Right forelimb (tissue), 1 donor: ENCODE measurements at places on chromosomes 11 and 22.

- DNase-seq, result no peak
Observed at GRCh38 chr22:49576241-49577141, 251.2 kb downstream of the BRD1 start.

DNA sequence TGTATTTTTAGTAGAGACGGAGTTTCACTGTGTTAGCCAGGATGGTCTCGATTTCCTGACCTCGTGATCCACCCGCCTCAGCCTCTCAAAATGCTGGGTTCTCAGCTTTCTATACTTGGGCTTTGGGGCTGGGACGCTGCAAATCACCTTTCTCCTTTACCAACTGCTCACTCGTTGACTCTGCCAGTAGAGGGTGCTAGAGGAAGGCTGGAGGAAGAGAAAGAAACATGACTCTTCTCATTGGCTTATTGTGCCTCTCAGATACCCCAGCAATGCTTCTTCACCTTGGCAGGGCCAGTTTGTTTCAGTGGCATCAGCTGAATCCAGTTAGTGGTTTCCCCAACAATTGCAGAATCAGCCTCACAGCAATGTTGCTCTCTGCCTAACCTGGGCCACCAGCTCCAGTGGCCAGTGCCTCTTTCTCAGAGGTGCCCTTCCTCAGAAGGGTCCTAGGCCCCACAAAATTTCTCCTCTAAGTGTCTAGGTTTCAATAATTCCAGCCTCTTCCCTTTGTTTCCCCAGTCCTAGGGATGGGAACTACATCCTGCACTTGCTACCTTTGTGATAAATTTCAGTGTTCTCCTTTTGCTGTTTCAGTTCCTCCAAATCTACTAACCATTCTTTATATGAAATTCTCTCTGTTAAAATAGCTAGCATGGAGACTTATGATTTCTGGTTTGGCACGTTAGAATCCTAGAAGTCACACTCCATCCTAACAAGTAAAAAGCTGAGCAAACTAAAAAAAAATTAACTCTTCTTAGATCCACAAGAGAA is 71.5 kb upstream of the VSTM5 start:
- no peak for DNase-seq

GRCh38 chr11:131402040-131402439 is 31.6 kb downstream of the NTM start:
- no peak for DNase-seq

DNA sequence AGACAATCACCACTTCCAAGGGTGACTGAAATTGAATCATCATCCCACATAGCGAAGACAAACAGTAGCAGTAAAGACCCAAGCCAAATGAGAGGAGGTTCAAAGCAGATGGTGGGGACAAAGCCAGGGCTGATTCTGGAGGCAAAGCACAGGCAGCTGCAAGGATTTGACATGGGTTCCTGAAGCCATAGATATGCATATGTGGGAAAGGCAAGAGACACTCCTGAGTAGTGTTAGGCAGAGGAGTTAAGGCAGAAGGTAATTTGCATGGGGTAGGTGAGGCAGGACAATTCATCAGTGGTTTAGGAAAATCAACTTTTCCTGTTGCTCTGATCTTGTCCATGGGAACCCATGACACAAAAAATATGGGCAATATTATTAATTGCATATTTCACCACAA is 462.8 kb downstream of the FAM181B start:
- no peak for DNase-seq

GRCh38 chr11:45316258-45316657 is 30.1 kb upstream of the SYT13 start:
- no peak for DNase-seq

GRCh38 chr22:46464701-46465344 is 72.6 kb downstream of the CELSR1 start:
- DNase-seq, result no peak

DNA sequence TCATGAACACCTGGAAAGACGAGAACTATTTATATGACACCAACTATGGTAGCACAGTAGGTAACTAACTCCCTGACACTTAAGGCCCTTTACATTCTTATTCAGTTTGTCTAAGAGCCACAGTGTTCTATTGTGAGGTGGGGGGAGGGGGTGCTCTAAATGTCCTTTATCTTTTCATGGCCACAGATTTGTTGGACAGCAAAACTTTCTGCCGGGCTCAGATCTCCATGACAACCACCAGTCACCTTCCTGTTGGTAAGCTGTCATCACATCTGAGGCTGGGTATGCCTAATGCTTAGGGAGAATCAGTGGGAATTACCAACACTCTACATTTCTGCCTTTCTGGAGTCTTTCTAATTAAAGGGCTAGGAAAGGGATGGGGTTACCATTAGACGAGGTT is 30.7 kb downstream of the EHF start:
- DNase-seq, result no peak

- DNase-seq, result no peak
Observed at GRCh38 chr11:114057605-114058004, 1.9 kb upstream of the ZBTB16 start.

- DNase-seq, result no peak
Observed at GRCh38 chr22:46201059-46201757, 48.9 kb downstream of the CDPF1 start.

GRCh38 chr11:74703211-74703610 is 28.0 kb downstream of the CHRDL2 start:
- no peak for DNase-seq

DNA sequence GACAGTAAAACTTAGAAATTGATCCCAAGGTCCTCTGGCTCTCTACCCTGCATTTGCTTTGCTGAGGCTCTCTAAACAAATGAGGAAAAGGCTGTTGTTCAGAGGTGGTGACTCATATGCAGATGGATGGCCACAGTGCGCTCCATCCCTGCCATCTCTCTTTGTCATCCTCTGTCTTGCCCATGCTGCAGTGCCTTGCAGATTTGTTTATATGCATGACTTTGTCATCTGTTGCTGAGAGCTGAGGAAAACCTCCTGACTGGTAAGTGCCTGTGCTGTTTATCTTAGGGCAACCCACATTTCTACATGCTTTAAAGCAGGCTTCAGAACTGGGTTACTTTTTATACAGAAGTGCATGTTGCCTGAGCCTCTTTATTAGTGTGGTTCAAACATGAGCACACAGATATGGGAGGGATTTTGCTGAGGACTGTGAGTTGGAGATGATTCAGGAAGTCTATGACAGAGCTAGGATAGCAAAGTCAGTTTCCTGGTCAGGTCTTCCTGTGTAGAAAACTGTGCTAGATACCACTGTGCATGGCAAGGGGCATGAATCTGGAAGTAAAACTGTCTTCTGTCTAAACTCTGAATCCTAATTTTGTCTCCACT is 57.4 kb downstream of the JAM3 start:
- no peak for DNase-seq

- DNase-seq, result no peak
Observed at GRCh38 chr11:17256512-17256911, 20.0 kb upstream of the NUCB2 start.

DNA sequence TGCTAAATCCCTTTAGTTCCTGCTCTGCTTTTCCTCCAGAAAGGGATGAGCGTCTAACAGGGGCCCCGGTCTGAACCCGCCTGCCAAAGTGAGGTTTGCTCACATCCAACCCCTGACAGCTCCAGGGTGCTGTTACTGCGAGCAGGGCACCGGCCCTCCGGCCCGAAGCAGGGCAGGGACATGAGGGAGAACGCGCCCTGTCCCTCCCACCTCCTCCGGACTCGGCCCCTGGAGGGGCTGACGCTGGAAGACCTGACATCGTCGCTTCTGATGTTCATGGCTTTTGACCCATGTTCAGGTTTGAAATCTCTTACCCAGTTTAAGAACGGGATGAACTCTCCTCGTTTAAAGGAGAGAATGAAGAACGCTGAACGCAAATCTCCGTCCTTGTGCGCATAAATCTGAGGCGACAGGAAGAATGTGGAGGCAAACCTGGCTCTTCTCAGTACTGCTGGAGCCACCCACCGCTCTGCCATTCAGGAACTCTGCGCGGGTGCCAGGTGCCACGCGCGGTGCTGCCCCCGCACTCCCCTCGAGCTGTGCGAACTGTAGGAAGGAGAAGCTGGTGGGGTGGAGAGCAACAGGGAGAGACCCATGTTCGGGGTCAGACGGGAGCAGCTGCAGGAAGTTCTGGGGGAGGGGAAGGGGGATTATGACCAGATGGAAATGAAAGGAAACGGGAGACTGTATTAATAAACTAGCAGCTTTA is 826 bp upstream of the EEF1G start:
- peak; percentile 66 for DNase-seq

GRCh38 chr22:43733138-43733537 is 79.0 kb downstream of the EFCAB6 start:
- no peak for DNase-seq

DNA sequence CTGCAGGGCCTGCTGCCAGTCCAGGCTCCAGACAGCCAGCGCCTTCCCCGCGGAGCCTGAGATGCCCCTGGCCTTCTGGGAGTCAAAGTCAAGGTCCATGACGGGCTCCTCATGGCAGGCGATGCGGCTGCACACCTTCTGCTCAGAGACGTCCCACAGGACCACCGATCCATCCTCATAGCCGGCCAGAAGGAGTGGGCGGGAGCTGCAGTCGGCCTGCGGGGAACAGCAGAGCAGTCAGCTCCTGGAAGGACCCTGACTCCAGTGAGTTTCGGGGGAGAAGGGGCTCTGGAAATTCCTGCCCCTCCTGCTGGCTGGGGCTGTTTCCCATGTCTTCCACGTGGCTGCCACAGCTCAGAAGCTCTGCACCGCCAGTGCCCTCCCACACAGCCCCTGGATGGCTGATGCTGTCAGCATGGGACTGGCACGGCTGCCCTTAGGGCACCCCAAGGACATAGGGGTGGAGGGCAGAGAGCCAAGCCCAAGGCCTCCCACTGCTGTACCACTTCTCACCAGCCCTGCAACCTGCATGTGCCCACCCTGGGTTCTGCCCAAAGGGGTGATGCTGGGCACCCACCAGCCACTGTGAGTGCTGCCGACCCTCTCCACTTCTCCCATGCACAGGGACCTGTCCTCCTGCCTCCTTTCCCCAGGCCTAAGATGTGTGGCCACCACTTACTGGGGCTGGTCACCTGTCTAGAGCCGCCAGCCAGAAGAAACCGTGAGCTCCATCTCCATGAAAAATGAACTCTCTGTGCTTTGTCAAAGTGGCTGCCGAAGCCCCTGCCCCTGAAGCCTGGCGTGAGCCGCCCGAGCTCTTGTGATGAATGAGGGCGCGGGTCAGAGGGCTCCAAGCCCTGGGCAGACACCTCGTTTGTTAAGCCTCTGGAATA is 41.7 kb downstream of the TBX1 start:
- no peak for DNase-seq

DNA sequence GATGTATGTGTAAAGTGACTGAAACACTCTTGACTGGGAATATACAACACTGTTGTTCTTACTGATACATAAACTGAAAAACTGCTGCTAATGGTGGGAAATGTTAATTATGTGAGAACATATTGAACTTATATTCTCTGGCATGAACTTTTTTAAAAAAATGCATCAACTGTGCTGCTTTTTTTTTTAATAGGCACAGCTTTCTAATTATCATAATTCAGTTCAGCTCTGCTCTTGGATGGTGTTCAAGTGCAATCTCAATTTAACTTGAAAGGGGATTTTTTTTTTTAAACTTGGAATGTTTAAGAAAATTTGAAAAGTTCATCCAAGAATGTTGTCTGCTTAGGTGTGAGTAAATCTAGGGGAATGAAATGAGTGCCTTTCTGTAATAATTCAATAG is 5.2 kb downstream of the TEAD1 start:
- no peak for DNase-seq

GRCh38 chr11:33531743-33532181 is 168.9 kb downstream of the C11orf91 start:
- DNase-seq, result no peak

- no peak for DNase-seq
Observed at GRCh38 chr11:104917271-104918112, 19.2 kb upstream of the CASP12 start.

GRCh38 chr22:42701694-42702093 is 19.0 kb downstream of the A4GALT start:
- no peak for DNase-seq

DNA sequence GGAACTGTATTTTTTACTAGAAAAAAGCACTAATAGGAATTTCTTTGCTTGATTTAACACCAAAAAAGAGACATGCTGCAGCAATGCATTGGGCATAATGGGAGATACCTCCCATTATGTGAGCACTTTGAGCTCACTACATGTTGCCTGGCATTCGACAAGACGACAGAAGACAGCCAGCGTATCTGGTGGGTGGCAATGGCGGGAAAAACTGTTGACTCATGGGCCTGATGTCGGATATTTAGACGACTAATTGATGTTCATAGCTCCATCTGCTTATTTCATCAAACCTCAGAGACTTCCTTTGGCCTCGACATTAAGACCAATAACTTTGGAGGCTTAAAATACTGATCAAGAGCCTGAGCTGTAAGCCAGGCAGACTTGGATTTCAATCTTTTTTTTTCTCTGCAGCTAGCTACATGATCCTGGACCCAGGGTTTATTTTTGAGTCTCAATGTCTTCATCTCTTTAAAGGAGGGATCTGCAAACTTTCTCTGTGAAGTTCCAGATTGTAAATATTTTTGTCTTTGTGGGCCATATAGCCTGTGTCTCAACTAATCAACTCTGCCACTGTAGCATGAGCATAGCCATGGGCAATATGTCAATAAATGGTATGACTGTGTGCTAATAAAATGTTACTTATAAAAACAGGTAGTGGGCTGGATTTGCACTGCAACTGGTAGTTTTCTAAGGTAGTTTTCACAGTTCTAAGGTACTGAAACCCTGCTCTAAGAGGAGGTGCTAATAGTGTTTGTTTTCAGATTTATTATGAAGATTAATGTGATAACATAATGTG is 375.1 kb downstream of the METTL15 start:
- DNase-seq, result no peak

- DNase-seq, result no peak
Observed at GRCh38 chr11:94997437-94997836, 23.9 kb downstream of the KDM4D start.

DNA sequence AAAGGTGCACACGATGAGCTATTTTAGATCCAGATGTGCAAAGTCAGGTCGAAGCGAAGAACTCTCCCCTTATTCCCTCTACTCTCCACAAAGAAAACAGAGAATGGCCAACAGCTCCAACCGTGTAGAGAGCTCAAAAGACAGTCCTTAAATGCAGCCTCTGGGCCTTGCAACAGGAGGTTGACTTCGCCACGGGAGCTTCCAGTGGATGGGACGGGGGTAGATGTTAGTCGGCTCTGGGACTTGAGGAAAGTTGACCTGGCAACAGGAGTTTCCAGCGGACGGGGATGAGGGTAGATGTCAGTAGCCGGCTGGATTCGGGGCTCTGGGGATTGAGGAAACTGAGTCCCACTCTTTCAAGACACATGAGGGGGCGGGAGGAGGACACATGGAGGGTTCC is 450.4 kb downstream of the BRD1 start:
- no peak for DNase-seq

DNA sequence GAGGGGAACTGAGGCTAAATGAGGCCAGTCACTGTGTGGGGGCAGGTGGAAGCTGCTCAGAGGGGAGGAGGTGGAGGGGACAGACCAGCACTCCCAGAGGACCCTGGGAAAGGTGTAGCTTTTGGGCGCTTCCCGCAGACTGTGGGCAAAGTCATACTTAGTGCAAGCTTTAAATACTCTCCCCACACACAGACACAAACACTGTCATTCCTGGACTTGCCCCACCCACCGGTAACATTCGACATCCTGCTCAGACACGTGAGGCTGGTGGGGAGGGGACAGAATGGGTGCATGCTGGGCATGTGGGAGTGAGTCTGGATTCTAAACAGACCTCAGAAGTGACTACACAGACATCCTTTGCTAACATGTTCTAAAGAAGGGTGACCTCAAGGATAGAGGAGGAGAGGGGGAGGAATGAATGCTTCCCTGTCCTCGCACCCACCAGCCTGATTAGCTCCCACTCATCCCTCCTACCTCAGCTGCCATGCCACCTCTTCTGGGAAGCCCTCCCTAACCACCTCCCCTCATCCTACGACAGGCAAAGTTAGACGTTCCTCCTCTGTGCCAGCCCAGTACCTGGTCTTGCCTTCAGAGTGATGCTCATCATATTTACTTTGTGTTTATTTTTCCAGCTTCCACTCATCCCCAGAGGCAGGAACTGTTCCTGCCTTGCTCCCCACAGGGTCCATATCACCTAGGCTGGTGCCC is 22.2 kb downstream of the TSKU start:
- no peak for DNase-seq
